Esophagus squamous epithelium (tissue), 5 donors: ENCODE measurements at places on chromosomes 11 and 22. TPM values are rescaled to one million over a fixed set of nuclear protein-coding genes. Genes with fewer than 3 reads are reported as not detected.

- DNase-seq, result no peak
Observed at GRCh38 chr11:65317025-65317786, 2.5 kb downstream of the CDC42EP2 start.

Gene RIN1
- total RNA-seq, result 22.3 TPM

Gene APOA5
- not detected for total RNA-seq

GRCh38 chr11:9138612-9139579 is 47.5 kb upstream of the SCUBE2 start:
- DNase-seq, result no peak

Gene MS4A3
- not detected for total RNA-seq

- DNase-seq, result no peak
Observed at GRCh38 chr11:19956228-19956627, 204.0 kb downstream of the DBX1 start.

DNA sequence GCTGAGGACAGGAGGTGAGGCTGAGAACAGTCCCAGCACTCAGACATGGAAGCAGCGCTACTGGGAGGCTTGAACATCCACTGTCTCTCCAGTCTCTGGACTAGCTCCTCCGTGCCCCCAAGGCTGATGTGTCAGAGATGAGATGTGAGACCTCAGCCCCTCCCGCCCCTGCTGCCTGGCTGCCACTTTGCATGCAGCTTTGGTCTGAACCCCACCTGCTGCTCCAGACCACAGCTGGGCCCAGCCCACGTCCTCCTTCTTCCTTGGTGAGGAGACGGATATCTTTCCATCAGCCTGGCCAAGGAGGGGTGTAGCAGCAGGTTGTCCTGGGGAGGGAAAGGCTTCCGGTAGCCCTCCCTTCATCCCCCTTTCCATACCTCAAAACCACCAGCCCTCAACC is 148.0 kb upstream of the B3GAT1 start:
- DNase-seq, result no peak

DNA sequence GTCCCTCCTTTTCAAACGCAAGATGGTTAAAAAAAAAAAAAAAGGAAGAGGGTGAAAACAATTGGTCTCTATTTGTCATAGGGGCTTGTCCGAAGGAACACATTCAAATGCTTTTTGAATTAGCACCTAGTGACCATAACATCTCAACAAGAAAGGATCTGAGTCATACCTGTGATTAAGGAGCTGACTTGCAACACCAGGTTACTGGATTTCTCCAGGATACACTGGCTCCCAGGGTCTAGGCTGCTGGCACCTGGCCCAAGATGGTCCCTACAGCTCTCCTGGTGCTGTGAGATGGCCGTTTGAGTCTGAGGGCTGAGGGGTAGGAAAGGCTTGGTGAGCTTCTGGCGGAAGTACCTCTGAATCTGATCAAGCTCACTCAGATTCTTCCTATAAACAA is 28.4 kb upstream of the UCP3 start:
- DNase-seq, result no peak

Gene RNF121
- total RNA-seq, result 10.9 TPM

GRCh38 chr22:38505541-38506117 is 482 bp downstream of the DDX17 start:
- DNase-seq, result no peak

DNA sequence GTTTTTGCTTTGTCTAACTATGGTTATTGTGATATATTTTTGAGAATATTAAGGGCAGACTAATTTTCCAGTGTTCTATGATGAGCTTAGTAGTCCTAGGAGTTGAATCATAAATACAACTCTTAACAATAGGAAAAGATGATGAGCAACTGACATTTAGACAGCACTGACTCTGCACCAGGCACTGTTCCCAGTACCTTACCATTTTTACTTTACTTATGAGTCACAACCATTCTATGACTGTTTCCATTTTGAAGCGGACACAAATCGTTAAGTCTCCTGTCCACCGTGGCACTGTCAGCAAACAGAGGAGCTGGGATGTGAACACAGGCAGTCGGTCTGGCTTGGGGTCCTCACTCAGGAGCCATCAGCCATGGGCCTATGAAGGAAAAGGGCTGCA is 3.4 kb upstream of the SCGB2A2 start:
- DNase-seq, result no peak

Gene OR4D5
- total RNA-seq, result not detected
